ENCODE measurements at places on chromosomes 1 and 21. TPM values are rescaled to one million over a fixed set of nuclear protein-coding genes. Genes with fewer than 3 reads are reported as not detected.

DNA sequence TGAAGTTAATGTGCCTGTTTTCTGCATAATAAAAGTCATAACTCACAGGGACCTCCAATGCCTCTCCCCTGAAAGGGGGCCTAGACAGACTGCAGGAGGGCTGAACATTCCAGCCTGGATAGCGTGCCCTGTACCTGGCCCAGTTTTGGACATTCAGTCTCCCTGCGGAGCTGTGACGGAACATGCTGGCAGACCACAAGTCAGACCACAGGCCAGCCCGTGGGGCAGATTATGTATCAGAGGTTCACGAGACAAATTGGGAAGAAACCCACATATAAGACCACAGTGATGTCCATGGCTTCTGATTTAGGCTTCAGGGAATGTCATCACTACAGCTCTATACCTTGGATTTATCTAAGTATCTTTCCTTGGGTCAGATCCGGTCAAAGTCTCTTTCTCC, 151.5 kb upstream of the POU3F1 start:
- H3K4me3 ChIP-seq: no peak overlapping the region
- no peaks in the 10 kb centered on the region for H3K27me3 ChIP-seq
- H3K27ac ChIP-seq: no peak overlapping the region
- H3K4me1 ChIP-seq: no peaks in the 10 kb centered on the region
- H3K36me3 ChIP-seq: no peaks in the 10 kb centered on the region

DNA sequence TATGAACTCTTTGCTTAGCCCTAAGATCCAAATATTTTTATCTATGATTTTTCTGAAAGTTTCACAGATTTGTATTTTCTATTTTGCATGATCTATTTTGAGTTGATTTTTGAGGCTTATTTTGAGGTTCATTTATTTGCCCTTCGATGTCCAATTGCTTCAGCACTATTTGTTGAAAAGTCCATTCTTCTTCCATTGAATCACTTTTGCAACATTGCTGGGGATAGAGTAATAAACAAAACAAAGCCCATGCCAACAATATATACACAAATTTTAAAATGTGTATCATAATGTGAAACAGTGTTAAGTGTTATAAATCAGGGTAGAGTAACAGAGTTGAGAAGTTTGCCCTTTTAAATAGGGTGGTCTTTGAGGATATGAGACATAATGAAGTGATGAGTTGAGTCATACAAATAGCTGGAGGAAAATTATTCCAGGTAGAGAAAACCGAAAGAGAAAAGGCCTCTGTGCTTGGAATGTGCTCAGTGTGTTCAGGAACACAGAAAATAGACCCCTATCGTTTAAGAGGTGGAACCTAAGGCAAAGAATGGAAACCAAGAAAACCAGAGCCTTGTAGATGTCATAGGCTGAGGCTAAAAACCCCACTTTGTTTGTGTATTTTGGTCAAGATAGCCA, 172.7 kb upstream of the NR5A2 start:
- no peak for DNase-seq
- no peak overlapping the region for H3K27ac ChIP-seq
- H3K4me1 ChIP-seq: no peaks in the 10 kb centered on the region
- no peak overlapping the region for H3K4me3 ChIP-seq
- H3K27me3 ChIP-seq: no peaks in the 10 kb centered on the region
- no peaks in the 10 kb centered on the region for H3K36me3 ChIP-seq

GRCh38 chr1:115237507-115237906, 100.5 kb downstream of the NGF start:
- no peaks in the 10 kb centered on the region for H3K36me3 ChIP-seq
- H3K27ac ChIP-seq: no peak overlapping the region
- no peaks in the 10 kb centered on the region for H3K4me1 ChIP-seq

GRCh38 chr1:155133799-155134281, 1.8 kb upstream of the SLC50A1 start:
- H3K4me1 ChIP-seq: peaks cover 25% of the 10 kb centered on the region
- no peak for DNase-seq
- peaks cover 28% of the 10 kb centered on the region for H3K36me3 ChIP-seq
- no peak overlapping the region for H3K4me3 ChIP-seq
- peak overlapping the region; percentile 93 for H3K27ac ChIP-seq

DNA sequence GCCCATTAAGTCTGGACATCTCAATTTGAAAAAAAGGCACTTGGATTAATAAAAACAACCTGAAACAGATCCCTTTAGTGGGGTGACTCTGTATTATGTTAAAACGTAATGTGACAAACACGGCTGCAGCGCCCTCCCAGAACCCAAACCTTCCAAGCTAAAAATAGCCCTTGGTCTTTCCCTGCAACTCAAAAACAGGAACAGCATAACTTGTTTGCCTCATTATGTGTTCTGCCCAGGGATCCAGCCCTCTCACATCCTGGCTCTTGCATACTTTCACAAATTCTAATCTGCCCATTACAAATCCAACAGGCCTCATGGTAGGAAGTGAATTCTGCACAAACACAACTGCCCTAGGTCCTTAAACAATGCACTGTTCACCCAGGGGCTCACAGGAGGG, 94.7 kb upstream of the GADD45A start:
- peak overlapping the region; percentile 44 for H3K27ac ChIP-seq
- H3K36me3 ChIP-seq: no peaks in the 10 kb centered on the region
- peak; percentile 64 for DNase-seq

The OR2L13 gene
- total RNA-seq: not detected

The WNT9A gene
- total RNA-seq: 1.4 TPM

The NHLH1 gene
- total RNA-seq: 0.11 TPM

The MIER1 gene
- total RNA-seq: 16.9 TPM

Measured in cardiac muscle cell (in vitro differentiated cells and primary cell).